Liver (tissue), 10 donors: ENCODE measurements at places on chromosomes 12 and 14.
A peak's percentile ranks its signal among the peaks of the same experiment; 100 is the strongest.

GRCh38 chr12:9750276-9751203, 10.2 kb downstream of the CD69 start:
- DNase-seq = peak; percentile 37

- DNase-seq = peak; percentile 69
These were observed 202.8 kb downstream of the TTC8 start for GRCh38 chr14:89027097-89027740.

- peak; percentile 35 for DNase-seq
These were observed 313.0 kb upstream of the RTL1 start for GRCh38 chr14:101216366-101217079.

DNA sequence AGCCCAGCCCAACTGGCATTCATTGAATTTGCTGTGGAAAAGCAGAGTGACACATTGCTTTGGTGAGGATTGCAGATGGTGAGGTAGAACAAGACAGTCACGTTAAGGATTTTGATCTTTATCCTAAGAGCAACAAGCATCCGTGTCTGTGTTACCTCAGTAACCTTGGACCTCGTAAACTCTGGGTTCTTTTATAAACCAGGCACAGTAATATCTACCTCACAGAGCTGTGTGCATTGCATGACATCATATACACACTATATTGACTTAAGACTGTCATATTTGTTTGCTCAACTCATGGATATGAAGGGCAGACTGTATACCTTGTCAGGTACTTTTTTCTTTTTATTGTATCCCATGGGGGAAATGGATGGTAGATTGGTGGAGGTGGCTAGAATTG, 156.2 kb downstream of the ETV6 start:
- DNase-seq = no peak

DNA sequence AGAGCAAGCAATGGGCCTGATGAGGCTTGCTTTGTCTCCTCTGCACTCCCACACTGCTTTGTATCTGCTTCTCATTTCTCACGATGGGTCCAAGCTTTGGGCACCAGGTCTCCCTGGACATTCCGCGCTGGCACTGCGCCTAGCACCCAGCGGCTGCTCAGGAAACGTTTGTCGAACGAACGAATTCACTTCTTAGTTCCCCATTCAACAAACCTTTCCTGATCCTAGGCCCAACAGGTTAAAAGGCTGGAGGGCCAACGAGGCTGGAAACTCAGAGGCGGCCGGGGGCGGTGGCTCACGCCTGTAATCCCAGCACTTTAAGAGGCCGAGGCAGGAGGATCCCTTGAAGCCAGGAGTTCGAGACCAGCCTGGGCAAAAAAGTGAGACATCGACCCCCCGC, 1.0 kb upstream of the GLRX5 start:
- DNase-seq = no peak

DNA sequence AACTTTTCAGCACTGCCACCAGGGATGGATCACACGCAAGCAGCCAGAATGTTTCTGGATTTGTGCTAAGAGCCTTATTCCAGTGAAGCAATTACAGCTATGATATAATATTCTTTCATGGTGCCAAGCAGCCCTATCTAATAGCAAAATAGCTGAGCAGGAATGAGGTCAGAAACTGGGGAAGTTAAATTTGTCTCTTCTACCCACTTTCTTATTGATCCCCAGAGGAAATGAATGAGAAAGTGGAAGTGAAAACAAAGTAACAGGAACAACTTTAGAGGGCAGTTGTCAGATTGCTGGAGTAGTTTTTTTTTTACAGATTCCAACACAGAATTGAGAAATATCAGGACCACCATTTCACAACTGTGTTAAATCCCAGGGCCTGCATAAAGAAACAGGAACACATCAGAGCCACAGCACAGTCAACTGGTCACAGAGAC, 44.8 kb downstream of the GCH1 start:
- DNase-seq = no peak

GRCh38 chr12:57479376-57480115, at the start of gene ARHGAP9:
TSS of gene ARHGAP9 (minus strand) at chr12:57479866. CDS start at chr12:57479406, 460 bp downstream.
- DNase-seq = no peak

- DNase-seq = no peak
These were observed 58.3 kb upstream of the FRMD6 start for GRCh38 chr14:51593397-51593796.

- peak; percentile 33 for DNase-seq
These were observed 153.7 kb downstream of the ZFP36L1 start for GRCh38 chr14:68639000-68639757.

GRCh38 chr14:65414961-65415589, 2.5 kb downstream of the FUT8 start:
- no peak for DNase-seq

GRCh38 chr12:65324551-65324950, 46.1 kb downstream of the MSRB3 start:
- no peak for DNase-seq

GRCh38 chr12:26711569-26711968, 121.4 kb downstream of the ITPR2 start:
- DNase-seq = no peak

GRCh38 chr12:58504143-58504938, 416.0 kb downstream of the LRIG3 start:
- no peak for DNase-seq

GRCh38 chr14:93055651-93056115, 60.0 kb downstream of the ITPK1 start:
- DNase-seq = no peak

- DNase-seq = no peak
These were observed 81.9 kb downstream of the FAR2 start for GRCh38 chr12:29230800-29231560.

DNA sequence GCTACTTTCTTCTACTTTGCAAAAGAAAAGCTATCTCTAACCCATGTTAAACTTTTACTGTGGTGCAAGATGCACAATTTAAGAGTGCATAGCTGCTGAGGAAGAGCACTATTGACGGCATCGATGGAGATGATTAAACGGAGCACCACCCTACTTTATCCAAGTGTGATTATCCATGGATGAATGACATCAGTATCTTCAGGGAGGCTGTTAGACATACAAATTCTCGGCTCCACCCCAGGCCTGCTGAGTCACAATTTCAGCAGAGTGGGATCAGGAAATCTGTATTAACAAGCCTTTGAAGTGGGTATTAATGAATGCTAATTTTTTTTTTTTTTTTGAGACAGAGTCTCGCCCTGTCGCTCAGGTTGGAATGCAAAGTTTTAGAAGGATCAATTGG, 16.2 kb downstream of the SLC2A14 start:
- DNase-seq = no peak

- no peak for DNase-seq
These were observed 213.2 kb upstream of the PRICKLE1 start for GRCh38 chr12:42802785-42803189.

GRCh38 chr14:38517426-38517825, 261.5 kb upstream of the CLEC14A start:
- no peak for DNase-seq

GRCh38 chr12:82682851-82683261, 3.9 kb upstream of the TMTC2 start:
- DNase-seq = no peak

- no peak for DNase-seq
These were observed 16.3 kb upstream of the GALNT9 start for GRCh38 chr12:132345561-132346200.

GRCh38 chr12:82725741-82726140, 39.0 kb downstream of the TMTC2 start:
- DNase-seq = no peak

DNA sequence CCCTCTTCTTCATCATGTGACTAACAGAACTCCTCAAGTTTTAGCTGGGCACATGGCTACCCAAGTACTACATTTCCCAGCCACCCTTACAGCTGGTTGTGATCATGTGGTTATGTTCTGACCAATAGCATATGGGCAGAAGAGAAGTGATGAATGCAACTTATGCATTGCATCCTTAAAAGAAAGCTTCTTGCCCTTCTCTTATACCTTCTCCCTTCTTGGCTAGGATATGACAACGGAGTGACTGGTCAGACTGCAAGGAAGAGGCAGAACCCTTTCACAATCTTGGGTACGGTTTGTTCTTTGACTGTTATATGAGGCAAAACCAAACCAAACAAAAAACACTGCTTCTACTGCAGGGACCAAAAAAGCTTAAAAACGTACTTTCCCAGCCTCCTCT, 66.5 kb upstream of the MAX start:
- DNase-seq = no peak

DNA sequence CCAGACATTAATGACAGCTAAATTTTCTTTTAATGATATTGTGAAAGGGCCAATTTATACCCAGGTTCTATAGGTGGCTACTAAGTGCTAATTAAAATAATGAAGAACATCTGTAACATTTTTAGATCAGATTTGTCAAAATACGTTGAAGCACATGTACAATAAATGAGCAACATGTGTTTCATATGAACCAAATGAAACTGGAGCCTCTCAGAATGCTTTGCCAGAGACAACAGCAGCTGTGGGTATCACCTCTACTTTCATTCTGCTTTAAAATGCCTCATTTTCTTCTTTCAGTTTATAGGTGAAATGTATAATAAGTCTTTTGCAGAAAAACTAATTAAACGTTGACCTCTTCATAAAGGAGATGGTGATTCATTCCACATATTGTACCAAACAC, 26.1 kb upstream of the MYF6 start:
- no peak for DNase-seq

GRCh38 chr12:71007781-71008404, 87.4 kb upstream of the PTPRR start:
- no peak for DNase-seq

- DNase-seq = no peak
These were observed 218.1 kb downstream of the GLT1D1 start for GRCh38 chr12:129071362-129071761.

DNA sequence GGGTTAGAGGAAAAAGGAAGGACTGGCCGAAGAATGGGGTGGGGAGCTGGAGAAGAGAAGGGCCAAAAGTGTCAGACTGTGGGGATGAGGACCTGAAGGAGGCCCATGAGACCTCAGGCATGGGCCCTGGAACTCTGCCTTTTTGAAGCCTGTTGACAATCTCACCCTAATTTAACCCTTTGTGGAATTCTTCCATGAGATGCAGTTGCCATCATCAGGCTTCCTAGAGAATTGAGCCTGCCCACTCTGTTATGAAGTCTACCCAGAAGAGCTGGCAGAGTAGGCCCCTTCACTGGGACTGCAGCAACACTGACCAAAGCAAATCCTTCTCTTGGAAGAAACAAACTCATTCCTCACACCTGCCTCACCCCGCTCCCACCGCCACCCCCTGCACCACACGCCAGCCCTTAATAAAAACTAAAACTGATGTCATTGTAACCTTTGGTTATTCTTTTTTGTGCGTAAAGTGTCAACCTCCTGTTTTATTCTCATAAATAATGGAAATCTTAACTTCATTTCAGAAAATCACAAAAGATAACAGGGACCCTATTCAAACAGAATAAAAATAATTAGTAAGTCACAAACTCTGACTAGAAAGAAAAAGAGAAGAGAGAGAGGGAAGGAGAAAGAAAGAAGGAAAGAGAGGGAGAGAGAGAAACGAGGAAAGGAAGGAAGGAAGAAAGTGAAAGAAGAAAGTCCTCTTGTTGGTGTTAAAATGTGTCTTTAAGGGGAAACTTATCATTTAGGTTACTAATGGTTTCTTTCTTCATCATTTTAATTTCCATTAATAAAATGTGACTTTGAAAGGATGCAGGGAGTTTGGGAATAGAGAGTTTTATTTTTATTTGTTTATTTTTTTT, 61.3 kb downstream of the CRADD start:
- DNase-seq = no peak

DNA sequence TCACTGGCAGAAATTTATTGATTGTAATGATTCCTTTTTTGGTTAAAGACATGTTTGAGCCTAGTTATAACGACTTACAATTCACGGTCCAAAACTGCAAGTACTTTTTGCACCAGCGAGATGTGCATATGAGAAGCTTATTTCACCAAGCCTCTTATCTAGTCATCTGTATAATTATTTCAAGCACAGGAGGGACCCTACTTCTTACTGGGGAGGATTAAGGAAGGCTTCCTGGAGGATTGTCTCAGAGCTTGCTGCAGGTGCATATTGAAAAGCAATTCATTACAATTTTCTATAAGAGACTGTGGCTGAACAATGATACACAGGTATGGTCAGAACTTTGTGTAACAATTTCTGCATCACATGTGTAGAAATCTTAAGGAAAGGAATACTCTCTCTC, 152.9 kb downstream of the CAND1 start:
- no peak for DNase-seq

DNA sequence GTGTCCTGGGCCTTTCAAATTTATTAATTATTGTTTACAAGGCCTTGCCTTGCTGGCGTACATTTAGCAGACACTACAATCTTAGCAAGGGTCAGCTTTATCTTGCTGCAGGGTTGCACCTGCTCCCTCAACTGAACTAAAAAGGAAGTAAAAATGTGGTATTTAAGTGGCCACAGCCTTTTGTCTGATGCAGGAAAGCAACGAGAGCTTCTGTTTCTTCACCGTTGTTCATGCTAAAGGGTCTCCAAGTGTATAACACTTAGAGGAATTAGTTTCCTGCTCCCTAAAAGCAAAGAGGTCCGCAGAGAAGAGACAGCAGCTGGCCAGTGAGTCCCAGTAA, 62.8 kb upstream of the EGLN3 start:
- no peak for DNase-seq

GRCh38 chr14:51862176-51862796, 1.9 kb downstream of the GNG2 start:
- no peak for DNase-seq

- no peak for DNase-seq
These were observed 317.5 kb upstream of the DIO3 start for GRCh38 chr14:101243587-101244338.
